HCT116 (cell line): ENCODE measurements at places on chromosomes 7 and 10.
A peak's percentile ranks its signal among the peaks of the same experiment; 100 is the strongest.

DNA sequence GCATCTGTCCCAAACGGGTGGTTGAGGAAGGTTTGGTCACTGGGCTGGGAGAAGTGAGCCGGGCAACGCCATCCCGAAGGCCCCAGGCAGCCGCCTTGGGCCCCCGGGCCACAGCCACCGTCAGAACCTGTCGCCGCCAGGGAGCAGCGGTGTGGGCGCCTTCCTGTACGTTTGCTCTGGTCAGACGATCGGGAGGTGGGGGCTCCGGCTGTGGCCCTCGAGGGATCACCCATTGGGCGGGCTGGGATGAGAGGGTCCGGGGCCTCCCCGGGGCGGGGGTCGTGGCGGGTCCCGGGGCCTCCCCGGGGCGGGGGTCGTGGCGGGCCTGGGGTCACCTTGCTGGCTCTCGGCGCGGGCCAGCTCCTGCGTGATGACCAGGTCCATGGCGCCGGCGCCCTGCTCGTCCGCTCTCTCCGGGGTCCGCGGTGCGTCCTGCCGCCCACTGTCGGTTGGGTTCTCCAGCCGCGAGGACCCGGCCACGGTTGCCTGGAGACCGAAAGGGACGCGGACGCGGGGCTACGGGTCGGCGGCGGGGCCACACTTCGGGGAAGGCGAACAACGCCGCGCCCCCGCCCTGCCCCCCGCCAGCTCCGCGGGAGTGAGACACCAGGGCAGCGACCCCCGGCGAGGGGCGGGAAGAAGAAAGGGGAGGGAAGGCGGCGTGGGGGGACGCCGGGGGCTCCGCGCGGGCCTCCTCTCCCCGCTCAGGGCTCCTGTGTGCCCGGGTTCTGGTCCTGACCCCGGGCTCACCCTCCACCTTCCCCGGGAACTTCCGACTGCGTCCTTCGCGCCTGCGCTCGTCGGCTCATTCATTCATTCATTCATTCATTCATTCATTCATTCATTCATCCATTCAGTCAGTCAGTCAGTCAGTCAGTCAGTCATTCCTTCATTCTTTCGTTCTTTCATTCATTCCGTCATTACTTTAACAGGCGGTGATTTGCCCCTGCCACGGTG is at the start of gene CFAP46:
TSS of gene CFAP46 (minus strand) at position 470 of the 957 bp plus-strand sequence. CDS start at position 384, 86 bp downstream.
- peak; percentile 18 for DNase-seq

GRCh38 chr10:126893206-126893605 is 12.0 kb upstream of the DOCK1 start:
- no peak for DNase-seq

DNA sequence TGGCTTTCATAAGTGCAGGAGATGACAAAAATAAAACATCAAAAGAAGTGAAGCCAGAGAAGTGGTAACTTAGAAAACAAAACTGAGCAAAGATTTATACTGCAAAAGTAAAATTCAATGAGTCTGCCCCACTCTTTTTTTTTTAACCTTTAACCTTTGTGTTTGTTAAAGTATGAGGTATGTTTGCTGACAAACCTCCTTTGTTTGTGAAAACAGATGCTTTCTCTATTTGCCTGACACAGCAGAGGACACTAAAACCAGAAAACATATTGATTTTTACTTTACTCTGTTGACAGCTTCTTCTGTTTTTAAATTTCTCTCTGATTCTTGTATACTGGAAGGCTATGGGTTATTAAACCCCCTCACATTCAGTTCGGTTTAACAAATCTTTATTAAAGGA is 57.6 kb downstream of the SGMS1 start:
- DNase-seq = no peak

GRCh38 chr10:128660726-128661125 is 534.5 kb upstream of the MKI67 start:
- DNase-seq = peak; percentile 23

- no peak for DNase-seq
Observed at GRCh38 chr10:1488970-1489548, 248.3 kb downstream of the ADARB2 start.

- DNase-seq = peak; percentile 73
Observed at GRCh38 chr7:131040467-131040932, 287.2 kb upstream of the MKLN1 start.

GRCh38 chr10:3502673-3503072 is 282.3 kb downstream of the KLF6 start:
- DNase-seq = no peak

DNA sequence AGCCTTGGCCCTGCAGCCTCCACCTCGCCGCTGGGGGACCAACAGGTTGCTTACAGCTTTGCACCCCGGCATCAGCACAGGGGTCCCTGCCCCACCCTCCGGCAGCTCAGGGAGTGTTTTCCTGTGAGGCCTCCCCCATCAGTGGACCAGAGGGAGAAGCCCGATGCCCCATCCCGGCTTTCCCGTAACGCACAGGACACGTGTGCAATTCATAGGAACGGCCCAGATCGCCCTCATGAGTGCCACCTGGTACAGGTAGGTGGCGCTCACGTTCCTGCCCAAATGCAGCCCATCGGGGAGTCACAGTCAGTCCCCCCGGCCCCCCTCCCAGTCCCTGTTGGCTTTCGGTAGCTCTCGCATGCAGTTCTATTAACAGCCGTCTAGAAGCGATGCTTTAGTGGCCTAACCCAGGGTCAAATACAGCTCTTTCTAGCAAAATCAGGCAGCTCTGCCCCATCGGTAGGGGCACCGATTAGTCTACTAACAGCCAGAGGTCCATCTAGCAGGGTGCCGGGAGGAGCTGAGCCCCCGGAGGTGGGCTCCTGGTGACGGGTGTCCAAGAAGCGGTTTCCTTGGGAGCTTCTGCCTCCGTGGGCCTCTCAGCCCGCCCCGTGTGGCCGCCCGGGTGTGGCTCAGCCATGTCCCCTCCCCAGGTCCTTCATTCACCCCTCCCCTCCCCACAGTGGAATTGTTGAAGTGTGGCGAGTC is 48.4 kb upstream of the GTF2IRD1 start:
- DNase-seq = no peak

- no peak for DNase-seq
Observed at GRCh38 chr10:71475243-71475871, 78.6 kb downstream of the CDH23 start.

- peak; percentile 56 for DNase-seq
Observed at GRCh38 chr10:91298224-91298871, 77.9 kb downstream of the PCGF5 start.

DNA sequence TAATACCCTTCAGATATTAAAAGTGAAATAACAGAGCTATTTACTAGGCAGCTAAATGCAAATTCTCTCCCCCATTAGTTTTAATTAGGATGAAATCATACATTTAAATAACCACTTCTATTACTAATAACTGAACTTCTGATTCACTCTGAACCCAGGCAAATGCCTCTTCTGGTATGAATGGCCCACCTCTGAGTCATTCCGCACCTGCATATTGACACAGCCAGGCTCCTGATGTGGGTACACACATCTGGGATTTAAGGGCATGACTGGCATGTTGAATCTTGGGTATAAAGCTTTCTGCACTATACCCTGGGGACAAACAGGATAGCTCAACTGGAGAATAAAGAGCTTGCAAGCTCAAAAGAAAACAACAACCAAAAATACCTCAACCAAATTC is 140.9 kb downstream of the AUTS2 start:
- no peak for DNase-seq

DNA sequence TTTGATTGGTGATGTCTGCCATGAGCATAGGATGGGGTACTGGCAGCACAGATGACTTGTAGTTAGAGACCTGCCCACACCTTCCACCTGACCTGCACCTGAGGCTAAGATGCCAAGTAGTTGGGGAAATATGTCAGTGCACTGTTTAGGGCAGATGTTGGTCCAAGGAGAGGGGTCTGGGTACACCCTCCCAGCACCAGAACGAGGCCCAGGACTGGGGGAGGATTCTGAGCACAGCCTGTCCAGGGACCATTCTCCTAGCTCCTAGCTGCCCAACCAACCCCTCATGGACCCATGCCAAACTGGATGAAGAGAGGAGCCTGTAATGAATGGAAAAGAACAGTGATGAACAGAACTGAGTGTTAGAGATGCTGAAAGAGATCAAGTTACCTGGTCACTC is 28.0 kb downstream of the FRMPD2 start:
- DNase-seq = no peak

GRCh38 chr7:135959646-135960363 is 17.4 kb downstream of the MTPN start:
- DNase-seq = no peak

DNA sequence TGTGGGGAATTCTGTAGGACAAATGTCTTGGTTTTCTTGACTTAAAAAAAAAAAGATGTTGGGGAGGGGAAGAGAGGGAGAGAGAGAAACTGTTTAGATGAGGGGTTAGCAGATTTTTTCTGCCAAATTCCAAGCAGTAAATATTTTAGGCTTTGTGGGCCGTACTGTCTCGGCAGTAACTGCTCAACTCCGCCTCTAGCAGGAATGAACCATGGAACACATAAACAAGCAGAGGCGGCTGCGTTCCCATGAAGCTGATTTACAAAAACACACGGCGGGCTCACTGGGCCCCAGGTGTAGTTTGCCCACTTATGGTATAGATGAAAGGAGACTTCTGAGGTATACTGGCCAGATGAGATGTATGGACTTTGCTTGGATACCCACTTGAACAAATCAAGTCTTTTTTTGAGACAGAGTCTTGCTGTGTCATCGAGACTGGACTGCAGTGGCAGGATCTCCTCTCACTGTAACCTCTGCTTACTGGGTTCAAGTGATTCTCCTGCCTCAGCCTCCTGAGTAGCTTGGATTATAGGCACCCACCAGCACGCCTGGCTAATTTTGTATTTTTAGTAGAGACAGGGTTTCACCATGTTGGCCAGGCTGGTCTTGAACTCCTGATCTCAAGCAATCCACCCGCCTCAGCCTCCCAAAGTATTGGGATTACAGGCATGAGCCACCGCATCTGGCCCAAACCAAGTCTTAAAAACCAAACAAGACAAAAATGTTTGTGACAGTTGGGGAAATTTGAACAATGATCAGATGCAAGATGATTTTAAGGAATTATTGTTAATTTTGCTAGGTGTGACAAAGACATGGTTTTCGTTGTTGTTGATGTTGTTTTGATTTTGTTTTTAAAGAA is 9.7 kb upstream of the ADAMTS14 start:
- no peak for DNase-seq

- peak; percentile 60 for DNase-seq
Observed at GRCh38 chr7:102390697-102391484, 5.3 kb upstream of the PRKRIP1 start.

- no peak for DNase-seq
Observed at GRCh38 chr10:88082391-88082790, 219.0 kb downstream of the PTEN start.

GRCh38 chr7:31100445-31100844 is 48.3 kb downstream of the ADCYAP1R1 start:
- DNase-seq = no peak

DNA sequence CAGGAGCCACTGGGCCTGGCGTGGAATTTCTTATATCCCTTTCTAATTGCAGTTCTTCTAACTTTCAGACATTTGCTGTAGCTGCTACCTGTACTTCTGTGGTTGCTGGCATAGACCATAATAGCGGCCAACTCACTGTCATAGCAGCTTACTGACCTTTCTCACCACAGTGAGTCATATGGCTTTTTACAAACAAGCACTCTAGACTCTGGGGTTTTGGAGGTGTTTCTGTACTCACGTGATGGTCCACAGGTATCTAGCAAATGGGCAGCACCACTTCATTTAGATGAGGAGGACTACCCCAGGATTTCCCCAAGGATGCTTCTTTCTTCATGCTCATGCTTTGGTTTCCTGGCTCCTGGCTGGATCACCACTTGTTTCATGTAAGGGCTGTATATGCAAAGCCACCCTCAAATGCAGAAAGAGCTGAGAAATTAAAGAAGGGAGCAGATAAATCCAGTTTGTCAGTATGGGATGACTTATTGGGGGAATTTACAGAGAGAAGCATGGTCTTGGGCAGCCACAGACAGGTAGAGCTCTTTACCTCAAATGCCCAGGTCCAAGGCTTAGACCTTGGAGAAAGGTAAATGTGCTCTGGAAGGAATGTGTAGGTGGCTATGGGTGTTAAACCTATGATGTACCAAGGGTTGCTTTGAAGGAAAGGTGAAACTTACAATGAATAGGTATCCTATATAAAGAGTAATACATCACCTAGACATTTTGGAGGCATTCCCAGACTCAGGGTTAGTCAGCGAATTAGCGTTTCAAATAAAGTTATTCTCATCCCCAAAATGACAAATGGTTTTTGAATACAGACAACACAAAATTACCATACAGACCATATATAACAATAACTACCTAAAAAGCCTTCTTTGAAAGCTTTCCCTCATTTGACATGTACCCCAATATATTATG is 15.9 kb upstream of the SLC25A16 start:
- peak; percentile 48 for DNase-seq

DNA sequence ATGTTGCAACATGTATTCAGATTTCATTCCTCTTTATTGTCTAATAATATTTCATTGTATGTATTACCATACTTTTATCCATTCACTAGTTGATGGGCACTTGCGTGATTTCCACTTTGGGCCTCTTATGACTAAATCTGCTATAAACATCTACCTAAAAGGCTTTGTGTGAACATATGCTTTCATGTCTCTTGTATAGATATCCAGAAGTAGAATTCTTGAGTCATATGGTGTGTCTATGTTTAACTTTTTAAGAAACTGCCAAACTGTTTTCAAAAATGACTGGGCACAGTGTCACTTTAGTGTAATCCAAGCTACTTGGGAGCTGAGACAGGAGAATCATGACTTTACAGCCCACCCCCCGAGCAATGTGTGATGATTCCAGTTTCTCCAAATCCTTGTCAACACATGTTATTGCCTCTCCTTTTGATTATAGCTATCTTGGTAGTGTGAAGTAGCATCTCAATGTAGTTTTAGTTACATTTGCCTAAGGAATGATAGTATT is 618.9 kb upstream of the C7orf33 start:
- no peak for DNase-seq

DNA sequence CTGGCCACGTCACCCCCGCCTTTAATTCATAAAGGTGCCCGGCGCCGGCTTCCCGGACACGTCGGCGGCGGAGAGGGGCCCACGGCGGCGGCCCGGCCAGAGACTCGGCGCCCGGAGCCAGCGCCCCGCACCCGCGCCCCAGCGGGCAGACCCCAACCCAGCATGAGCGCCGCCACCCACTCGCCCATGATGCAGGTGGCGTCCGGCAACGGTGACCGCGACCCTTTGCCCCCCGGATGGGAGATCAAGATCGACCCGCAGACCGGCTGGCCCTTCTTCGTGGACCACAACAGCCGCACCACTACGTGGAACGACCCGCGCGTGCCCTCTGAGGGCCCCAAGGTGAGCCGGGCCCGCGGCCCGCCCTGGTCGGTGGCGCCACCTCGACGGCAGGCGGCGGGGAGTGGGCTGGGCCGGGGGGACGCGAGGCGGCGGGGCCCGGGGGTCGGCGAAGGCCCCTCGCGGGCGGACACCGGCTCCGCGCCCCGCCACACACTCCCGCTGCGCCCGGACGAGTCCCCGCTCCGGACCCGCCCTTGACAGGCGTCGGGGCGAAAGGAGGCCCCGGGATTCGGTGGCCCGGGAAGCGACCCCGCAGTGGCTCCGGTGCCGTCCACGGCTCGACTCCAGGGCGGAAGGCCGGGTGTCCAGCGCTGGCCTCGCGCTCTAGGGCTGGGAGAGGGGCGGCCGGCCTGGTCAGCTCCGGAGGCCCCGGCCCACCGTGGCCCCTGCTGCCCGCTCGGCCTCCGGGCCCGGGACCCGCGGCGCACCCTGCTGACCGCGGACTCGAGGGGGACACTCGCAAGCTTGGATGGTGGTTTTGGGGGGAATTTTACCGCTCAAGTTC is 557 bp downstream of the BAG3 start:
- DNase-seq = no peak

GRCh38 chr7:92242972-92243371 is 2.7 kb downstream of the KRIT1 start:
- DNase-seq = no peak

GRCh38 chr10:93993782-93994437 is at the start of gene PLCE1:
Gene PLCE1, plus strand, starts transcription at chr10:93993931. Its CDS starts 37,116 bp downstream, at chr10:94031047.
- no peak for DNase-seq

GRCh38 chr7:151631953-151632749 is 112.5 kb upstream of the RHEB start:
- DNase-seq = no peak
